Activated CD8-positive, alpha-beta memory T cell treated with anti-CD3 and anti-CD28 coated beads for 1 hour (primary cell): ENCODE measurements at places on chromosomes 13 and 19.

- DNase-seq: no peak
Observed at GRCh38 chr19:1608359-1609102, 3.3 kb upstream of the UQCR11 start.

DNA sequence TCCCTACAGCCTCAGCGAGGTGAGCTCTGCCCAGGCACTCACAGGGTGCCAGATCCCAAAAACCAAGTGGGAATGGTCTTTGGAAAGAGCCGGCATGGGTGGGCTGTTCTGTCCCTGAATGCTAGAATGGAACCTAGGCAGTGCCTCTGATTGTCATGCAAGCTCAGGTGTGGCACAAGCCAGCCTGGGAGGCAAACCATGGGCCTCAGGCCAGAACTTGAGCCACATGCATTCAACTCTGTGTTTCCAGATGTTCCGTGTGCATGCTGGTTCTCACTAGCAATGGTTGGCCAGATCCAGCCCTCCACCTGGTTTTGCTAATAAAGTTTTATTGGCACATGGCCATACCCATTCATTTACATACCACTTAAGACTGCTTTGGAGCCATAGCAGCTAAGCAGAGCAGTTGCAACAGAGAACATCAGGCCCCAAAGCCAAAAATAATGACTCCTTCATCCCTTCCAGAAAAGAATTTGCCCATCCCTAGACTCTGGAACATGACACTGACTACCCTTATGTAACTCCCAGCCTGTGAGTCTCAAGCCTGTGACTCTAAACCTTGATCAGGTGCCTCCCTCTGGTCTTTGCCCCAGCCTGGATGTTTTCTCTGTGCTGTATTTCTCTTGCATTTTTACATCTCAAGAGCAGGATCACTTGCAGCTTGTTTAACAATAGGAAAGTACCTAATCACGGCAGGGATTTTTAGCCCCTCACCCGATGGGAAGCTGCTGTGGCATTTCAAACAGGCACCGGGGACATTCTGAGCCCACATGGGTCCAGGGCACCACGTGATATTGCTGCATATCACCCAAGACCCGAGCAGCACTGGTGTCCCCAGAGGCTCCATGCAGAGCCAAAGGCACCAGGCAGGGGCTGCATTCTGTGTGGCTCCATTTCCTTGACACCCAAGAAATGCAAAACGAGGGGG is 55.4 kb upstream of the USE1 start:
- no peak for DNase-seq

- DNase-seq: no peak
Observed at GRCh38 chr13:94646904-94647303, 45.2 kb downstream of the GPR180 start.

DNA sequence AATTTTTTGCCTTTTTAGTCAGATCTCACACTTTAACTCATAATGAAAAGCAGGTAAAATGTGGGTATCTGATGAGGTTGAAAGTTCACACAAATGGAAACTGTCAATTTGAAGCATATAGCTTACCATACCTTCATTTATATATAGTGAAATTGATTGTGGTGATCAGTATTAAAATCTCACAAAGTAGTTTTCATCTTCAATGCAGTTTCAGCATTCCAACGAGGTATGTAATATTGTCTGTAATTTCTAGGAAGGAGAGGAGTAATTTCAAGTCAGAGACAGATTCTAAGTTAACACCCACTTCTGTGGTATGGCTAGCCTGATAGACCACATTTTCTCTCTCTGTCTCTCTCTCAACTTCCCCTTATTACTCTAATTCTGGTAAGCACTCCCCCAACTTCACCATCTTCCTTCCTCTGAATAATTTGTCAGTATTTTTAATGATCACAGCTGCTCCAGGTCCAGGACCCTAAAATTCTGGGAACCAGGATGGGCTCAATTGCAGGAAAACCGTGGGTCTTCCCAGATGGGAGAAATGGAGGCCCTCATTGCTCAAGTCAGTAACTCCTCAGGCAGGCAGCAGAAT is 455.7 kb downstream of the FGF9 start:
- no peak for DNase-seq

DNA sequence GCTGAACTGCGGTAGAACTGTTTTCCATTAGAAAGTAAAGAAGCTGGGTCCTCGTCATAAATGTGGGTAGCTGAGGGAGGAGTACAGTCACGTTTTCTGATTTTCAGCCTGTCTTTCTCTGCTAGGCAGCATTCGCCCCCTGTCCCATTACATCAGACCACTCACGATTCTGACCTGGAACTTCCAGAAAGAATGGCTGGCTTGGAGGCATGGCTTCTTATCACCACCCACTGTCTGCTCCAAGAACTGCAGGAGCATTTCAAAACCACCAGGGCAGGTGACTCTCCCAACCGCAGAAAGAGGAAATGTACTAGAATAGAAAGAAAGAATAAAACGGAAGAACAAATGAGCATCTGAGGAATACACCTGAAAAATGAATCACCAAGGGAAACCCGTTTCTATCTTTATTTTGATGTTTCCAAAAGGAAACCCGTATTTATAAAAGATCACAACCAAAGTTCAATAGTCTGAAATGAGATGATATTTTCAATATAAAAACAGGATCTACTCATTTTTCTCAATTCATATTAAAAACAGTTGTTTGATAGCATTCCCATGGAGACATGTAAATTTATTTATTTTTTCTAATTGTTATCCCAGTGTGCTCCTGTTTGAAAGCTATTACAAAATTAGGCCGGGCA is 22.1 kb upstream of the POMP start:
- DNase-seq: no peak

GRCh38 chr13:90414691-90415596 is 932.5 kb upstream of the MIR17HG start:
- DNase-seq: no peak
